Islet precursor cell (in vitro differentiated cells): ENCODE measurements at places on chromosomes 5 and 9.

- peak; percentile 49 for DNase-seq
Observed at GRCh38 chr9:135039266-135039870, 48.1 kb upstream of the OLFM1 start.

GRCh38 chr5:157747766-157748700, 4.5 kb downstream of the LSM11 start:
- DNase-seq = no peak

GRCh38 chr9:96721303-96721702, 56.6 kb downstream of the ZNF510 start:
- no peak for DNase-seq

DNA sequence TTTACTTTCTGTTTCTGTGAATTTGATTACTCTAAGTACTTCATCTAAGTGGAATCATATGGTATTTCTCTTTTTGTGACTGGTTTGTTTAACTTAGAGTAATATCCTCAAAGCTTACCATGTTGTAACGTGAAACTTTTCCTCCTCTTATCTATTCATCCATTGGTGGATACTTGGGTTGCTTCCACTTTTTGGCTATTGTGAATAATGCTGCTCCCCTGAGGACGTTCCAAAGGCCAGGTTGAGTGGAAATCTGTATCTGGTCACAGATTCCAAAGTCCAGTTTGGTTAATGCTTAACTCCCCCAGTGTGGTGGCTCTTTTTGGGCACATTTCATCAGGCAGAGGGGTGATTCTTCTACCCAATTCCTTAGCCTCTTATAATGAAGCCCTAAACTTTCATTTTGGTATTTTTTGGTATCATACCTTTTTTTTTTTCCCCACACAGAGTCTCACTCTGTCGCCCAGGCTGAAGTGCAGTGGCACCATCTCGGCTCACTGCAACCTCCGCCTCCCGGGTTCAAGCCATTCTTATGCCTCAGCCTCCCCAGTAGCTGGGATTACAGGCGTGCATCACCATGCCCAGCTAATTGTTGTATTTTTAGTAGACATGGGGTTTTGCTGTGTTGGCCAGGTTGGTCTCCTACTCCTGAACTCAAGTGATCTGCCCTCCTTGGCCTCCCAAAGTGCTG, 65.4 kb downstream of the CMYA5 start:
- DNase-seq = no peak

- no peak for DNase-seq
Observed at GRCh38 chr5:95256991-95257390, 27.9 kb downstream of the MCTP1 start.

DNA sequence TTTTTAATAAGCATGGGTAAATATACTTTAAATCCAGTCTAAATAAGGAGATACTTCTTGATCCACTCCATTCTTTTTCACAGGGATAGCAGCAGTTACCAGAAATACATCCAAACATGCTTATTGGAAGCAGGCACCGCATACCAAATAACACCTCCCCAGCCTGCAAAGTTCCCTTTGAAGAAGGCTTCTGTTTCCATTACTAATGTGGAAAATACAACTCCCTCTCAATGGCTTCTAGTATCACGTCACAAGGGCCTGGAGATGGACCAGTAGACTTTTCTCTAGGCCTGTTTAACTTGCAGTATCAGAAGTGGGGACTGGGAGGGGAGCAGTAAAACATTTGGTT, 20.8 kb downstream of the TMEM245 start:
- no peak for DNase-seq

GRCh38 chr5:96146675-96147074, 185.0 kb upstream of the ELL2 start:
- no peak for DNase-seq

DNA sequence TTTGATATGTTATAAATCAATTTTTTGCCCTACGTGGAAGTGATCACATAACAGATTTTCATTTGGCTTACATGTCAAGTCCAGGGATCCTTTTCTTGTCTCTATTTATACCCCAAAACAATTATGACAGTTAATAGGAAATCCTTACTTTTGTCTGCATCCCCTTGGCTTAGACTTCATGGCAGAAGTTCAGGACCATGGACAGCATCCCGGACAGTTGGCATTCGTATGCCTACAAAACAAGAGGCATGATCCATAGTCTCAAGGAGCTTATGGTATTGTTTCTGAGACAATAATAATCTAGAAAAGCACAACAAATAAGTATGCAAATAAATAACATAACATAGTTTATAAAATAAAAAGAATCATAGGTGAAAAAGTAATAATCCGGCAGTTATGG, 214.3 kb upstream of the GRIA1 start:
- peak; percentile 70 for DNase-seq

- no peak for DNase-seq
Observed at GRCh38 chr9:70595211-70595610, 180.8 kb upstream of the KLF9 start.

DNA sequence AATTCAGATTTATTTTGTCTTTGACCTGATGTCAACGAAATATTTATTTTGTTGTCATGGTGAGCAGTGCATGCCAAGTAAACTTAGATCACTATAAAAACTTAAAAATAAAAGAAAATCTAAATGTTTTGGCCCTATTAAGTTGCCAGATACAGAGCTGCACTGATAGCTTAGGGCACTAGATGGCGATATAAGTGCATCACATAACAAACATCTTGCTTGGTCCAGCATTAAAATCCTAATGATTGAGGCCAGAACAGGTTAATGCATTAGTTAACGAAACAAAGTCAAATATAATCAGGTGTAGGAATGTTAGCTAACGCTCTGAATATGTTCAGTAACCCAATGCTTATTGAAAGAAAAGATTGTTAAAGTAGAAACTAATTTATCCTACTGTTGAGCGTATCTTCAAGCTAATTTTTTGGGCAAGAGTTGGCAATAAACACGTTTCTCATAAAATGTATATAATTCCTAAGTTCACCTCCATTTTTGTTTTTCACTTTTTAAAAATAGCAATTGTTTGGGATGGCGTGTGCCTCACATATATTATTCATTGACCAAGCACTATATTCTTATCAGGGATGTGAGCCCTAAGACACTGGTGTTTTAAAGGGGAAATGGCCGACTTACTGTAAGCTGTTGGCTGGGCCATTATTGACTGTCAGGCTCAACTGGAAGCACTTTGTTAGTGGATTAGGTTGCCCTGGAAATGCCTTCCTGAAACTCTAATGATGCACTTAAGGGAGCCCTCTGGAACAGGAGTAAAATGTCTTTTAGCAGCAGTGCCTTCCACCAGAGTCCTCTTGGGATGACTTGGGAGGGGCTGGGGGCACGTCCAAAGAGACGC, 33.3 kb downstream of the KCTD16 start:
- peak; percentile 58 for DNase-seq

DNA sequence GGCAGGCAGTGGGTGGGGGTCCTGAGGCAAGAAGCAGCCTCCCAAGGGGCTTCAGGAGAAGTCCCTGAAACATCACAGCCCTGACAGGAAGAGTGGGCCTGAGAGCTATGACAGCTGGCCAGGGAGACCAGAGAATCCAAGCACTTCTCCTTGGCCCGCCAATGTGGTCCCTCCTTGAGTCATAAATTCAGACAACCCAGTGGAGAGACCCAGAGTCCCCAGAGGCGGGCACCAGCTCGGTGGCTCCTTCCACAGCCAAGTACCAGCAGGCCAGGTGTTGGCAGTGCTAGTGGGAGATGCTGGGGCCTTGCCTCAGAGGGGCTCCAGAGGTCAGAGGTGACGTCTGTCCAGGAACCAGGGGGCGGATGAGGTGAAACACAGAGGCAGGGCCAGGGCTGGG, 1.6 kb upstream of the DOK3 start:
- DNase-seq = no peak

GRCh38 chr5:173165177-173166016, 21.1 kb downstream of the BNIP1 start:
- no peak for DNase-seq

DNA sequence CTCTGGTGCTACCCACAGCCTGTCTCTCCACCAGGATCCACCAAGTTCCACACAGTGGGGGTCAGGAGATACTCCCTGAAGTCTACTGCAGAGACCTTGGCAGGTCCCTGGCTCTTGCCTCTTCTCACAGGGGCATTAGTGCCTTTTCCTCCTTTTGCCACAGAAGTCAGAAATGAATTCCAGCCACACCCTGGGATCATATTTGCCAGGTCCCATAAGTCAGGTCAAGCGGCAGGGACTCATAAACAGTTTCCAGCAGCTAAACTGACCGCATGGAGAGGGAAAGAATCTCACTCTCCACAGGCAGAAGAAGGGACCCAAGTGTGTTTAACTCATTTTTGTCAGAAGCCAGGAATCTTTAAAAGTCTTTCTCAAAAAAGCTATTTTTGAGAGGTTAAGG, 13.3 kb upstream of the IFNK start:
- DNase-seq = no peak
